NCI-H82 (cell line): ENCODE measurements at places on chromosomes 12 and 14.

DNA sequence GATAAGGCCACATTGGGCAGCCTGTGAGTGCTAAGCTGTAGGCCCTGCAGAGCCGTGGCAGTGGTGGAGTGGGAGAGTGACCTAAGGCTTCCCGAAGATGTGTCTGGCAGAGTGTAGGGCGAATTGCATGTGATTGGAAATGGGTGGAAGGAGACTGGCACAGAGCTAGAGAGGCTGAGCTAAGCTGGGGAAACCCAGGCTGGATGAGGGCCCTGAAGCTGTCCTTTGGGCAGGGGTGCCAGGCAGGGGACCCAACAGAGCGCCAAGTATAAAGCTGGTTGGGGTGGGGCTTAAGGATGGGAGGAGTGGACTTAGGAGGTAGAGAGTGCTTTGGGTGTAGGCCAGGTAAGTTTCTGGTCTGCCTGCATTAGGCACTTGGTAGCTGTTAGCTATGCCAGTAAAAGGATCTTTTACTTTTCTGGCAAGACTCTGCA lies 47.9 kb downstream of the WDR20 start:
- DNase-seq, result no peak

DNA sequence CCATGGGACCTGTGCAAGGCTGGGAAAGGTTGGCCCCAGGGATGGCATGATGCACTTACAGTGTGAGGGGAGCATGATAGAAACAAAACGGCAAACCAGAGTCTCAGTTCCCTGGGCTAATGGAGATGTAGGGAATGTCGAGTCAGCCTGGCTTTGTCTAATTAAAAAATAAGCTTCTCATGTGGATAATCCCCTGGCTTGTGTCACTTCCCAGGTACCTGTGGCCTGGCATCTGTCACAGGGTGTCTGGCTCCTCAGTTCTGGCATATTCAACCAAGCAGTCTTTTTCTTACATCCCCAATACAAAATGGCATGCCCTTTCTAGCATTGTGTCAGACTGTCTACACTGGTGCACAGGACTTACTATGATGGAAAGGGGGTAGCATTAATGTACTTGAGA lies 261.4 kb downstream of the GRIN2B start:
- peak; percentile 96 for DNase-seq

DNA sequence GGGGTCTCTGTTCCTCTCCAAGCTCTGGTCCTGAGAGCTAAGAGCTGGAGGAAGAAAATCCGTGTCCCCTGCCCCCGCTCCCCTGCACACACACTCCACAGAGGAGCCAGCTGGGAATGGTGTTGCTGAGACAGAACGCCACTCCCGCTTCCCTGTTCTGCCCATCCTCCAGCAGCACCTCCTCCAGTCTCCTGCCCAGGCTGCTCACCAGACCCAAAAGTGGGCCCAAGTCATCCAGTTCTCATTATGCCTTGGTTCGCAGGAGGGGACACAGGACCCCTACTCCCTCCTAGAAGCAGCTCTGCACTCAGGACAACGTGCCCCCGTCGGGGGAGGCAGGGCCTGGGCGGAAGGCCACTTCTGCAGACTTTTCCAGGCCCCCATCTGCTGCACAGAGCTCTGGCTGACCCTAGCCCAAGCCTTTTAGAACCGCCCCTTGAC lies 830 bp upstream of the TRMT61A start:
- peak; percentile 75 for DNase-seq

DNA sequence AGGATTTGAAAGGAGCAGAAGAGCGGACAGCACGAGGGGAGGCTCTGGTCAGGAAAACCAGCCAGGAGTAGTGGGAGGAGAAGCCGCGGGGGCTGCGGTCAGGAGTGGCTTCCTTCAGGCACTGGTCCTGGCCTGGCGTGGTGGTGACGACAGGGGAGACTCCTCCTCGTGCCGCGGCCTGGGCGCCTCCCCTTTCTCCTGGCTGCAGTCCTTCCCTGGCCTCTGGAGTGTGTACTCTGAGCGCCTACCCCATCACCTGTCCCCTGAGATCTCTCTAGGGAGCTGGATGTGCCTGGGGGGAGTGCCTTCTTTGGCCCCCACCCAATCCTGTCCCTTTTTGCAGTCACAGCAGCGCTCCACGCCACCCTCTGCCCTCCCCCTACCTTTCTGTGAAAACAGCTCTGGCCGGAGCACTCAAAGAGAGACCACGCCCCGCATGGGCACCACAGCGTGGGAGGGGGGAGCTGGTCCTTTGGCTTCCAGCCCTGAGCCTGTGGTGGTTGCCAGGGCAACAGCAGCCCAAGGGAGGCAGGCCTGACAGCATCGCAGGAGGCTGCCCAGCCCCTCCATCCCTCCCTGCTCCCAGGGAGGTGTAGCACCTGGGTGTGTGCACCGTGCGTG lies 125.9 kb downstream of the CALM1 start:
- peak; percentile 25 for DNase-seq

DNA sequence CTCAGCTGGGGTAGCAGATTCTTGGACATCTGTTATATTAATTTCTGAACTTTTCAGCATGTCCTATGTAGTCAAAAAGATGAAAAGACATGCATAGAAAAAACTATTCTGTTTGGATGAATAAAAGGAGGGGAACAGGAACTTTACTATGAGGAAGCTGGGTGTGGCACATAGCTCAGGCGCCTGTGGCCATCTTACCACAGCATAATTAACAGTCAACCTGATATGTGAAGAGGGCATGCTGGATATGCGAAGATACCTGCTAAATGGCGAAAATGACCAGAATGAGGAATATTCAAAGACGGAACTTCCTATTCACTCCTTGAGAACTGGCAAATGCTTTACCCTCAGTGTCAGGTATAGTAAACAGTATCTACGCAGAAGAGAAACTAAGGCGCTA lies 18.4 kb downstream of the SETD3 start:
- DNase-seq, result no peak
